ENCODE measurements at places on chromosomes 3 and 15. TPM values are rescaled to one million over a fixed set of nuclear protein-coding genes. Genes with fewer than 3 reads are reported as not detected.

The PLA2G4D gene
- not detected for total RNA-seq

The GCSAM gene
- total RNA-seq = 0.18 TPM

The NOX5 gene
- 0.13 TPM for total RNA-seq

DNA sequence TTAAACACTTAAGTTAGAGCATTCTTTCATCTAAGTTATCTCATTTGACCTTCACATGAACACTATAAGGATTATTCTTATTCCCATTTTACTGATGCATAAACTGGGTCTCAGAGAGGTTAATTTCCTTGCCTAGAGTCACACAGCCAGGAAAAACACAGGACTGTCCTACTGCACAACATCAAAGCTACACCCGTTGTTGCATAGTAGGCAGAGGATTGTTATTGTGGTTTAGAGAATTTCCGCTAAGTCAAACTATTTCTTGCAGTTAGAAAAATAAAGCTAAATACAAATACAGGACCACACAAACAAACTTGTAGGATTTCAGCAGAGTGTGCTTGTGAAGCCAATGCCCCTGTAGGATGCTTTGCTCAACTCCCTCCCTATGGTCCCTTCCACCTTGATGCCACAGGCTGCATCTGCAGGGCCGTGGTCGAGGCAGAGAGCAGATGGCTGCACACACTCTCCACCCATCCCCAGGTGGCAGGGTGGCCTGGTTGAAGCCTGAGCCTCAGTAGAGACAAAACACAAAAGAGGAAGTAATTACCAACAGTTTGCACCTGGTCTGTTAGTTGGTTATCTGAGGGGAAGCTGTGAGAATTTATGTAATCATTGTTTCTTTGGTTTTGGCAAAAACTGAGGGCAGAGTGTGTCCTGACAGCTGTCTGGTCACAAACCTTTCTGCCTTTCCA is 41.1 kb upstream of the SKOR1 start:
- no peak for DNase-seq

The STARD5 gene
- 17.8 TPM for total RNA-seq

Measured in left lobe of liver (tissue), 2 donors.